Urinary bladder (tissue), 4 donors: ENCODE measurements at places on chromosomes 2 and 18. TPM values are rescaled to one million over a fixed set of nuclear protein-coding genes. Genes with fewer than 3 reads are reported as not detected.

The TBR1 gene
- 0.11 TPM for total RNA-seq

- DNase-seq: no peak
Measured at GRCh38 chr2:43737855-43738254, 36.0 kb upstream of the DYNC2LI1 start.

The ARPC2 gene
- total RNA-seq: 206 TPM

GRCh38 chr2:239244625-239245024 is 156.2 kb downstream of the HDAC4 start:
- DNase-seq: no peak

DNA sequence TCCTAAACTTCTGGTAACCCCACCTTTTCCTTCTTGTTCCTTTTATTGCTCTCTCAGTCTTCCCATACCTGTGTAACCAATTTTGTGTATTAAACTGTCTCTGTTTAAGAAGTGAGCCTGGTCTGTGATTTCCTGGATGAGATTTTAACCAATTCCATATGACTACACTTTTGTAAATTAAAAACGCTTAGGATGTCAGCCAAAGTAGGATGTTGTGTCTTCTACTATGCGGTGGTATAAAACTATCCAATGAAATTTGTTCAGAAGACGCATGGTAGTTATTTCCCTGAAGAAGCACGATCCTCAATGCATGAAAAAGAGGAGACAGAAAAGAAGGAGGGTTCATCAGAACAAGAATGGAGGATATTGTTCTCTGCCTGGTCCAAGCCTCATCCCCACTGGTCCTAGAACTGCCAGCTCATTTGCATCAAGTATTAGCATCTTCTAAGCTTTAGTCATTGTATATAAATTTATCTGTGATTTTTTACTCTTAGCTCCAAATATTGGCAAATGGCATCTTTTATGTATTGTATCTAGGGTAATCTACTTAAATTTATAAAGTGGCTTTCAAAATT is 127.4 kb downstream of the TGIF1 start:
- DNase-seq: no peak

The INPP5D gene
- total RNA-seq: 13.5 TPM

The CCDC150 gene
- 9.8 TPM for total RNA-seq

The MOCOS gene
- 0.95 TPM for total RNA-seq

The ABHD1 gene
- not detected for total RNA-seq

The TLK1 gene
- 50.9 TPM for total RNA-seq

The LOXHD1 gene
- 1.2 TPM for total RNA-seq

DNA sequence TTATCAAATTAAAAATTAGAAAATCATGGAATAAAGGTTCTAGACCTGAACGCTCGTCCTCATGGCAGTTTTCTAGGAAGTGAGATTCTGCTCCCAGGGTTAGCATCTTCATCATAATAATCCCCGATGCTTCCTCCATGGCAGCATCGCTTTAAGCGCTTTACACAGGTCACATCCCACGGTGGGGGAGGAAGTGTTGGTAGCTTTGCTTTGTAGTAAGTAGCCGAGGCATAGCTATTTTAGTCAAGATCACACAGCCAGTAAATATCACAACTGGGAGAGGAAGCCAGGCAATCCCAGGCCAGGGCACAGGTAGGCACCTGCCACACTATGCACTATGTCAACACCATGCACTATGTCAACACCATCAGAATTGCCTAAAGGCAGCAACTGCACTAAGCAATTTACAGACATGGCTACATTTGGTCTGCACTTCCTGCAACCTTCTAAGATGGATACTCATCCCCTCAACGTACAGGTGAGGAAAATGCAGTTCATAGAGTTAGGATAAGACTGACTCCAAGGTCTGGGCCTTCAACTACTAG is 205.5 kb downstream of the FBXO15 start:
- no peak for DNase-seq

The C2orf80 gene
- total RNA-seq: 0.37 TPM
